ENCODE measurements at places on chromosomes 1 and 21.

DNA sequence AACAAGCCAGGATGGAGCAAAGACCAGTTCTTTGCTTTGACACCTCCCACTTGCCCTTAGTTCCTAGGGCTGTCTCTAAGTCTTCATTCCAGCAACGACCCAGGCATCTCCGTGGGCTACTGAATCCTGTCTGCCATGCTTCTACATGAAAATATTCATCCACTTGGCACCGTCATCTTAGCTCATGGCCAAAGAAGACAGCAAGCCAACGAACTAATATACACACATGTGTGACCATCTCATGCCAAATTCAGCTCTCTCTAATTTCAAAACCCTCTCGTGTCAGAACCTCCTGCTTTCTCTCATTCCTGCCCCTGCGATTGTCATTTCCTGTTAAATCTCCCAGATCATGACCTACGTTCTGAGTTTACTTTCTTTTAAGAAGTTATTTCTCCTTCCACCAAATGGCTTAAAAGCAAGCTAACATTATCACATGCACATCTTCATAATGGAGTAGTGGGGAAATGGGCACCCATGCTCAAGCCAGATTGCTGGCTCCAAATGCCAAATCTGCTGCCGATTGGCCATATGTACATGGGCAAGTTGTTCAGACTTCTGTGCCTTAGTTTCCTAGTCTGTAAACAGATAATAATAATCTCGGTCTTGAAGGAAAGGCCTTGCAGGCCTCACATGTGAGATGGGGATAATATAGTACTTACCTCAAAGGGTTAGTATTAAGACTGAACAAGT, 373.4 kb downstream of the USH2A start:
- H3K27ac ChIP-seq = no peak overlapping the region
- H3K36me3 ChIP-seq = no peaks in the 10 kb centered on the region
- no peak for DNase-seq
- H3K4me1 ChIP-seq = peaks cover 11% of the 10 kb centered on the region
- no peak overlapping the region for H3K4me3 ChIP-seq

DNA sequence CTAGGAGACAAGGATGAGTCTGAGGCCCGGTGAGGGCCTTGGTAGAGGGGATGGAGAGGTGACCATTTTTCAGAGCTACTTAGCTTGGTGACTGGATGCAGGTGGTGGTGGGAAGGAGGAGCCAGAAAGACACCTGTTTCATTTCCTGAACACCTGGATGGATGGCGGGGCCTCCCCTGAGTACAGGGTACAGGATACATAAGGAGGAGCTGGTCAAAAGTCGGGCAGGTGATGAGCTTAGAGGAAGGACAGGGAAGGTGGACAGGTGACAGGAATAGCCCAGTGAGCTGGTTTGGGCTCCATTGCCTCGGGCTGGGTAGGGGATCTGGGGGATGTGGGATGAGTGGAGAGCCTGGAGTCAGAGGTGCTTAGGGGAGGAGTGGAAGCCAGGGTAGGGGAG, 6.3 kb downstream of the FAAH start:
- peaks cover 19% of the 10 kb centered on the region for H3K27me3 ChIP-seq
- no peak overlapping the region for H3K27ac ChIP-seq
- H3K4me3 ChIP-seq = no peak overlapping the region

GRCh38 chr21:33380483-33380998, 22.7 kb upstream of the IFNGR2 start:
- no peaks in the 10 kb centered on the region for H3K36me3 ChIP-seq
- H3K27ac ChIP-seq = peak overlapping the region; percentile 92
- no peak overlapping the region for H3K4me3 ChIP-seq
- peak; percentile 93 for DNase-seq

GRCh38 chr1:71839876-71840275, 442.5 kb downstream of the NEGR1 start:
- DNase-seq = no peak
- no peak overlapping the region for H3K4me3 ChIP-seq
- no peaks in the 10 kb centered on the region for H3K4me1 ChIP-seq
- no peaks in the 10 kb centered on the region for H3K36me3 ChIP-seq
- no peaks in the 10 kb centered on the region for H3K27me3 ChIP-seq

GRCh38 chr1:14538335-14538734, 60.1 kb upstream of the KAZN start:
- H3K4me1 ChIP-seq = no peaks in the 10 kb centered on the region
- no peak overlapping the region for H3K27ac ChIP-seq
- H3K36me3 ChIP-seq = no peaks in the 10 kb centered on the region
- no peak for DNase-seq
- no peak overlapping the region for H3K4me3 ChIP-seq

GRCh38 chr21:33938381-33938780, 22.8 kb upstream of the ATP5PO start:
- no peaks in the 10 kb centered on the region for H3K27me3 ChIP-seq
- H3K27ac ChIP-seq = no peak overlapping the region
- DNase-seq = no peak
- H3K36me3 ChIP-seq = no peaks in the 10 kb centered on the region
- no peak overlapping the region for H3K4me3 ChIP-seq
- H3K4me1 ChIP-seq = peaks cover 8% of the 10 kb centered on the region

- no peak overlapping the region for H3K4me3 ChIP-seq
- H3K27ac ChIP-seq = no peak overlapping the region
- peaks cover 12% of the 10 kb centered on the region for H3K4me1 ChIP-seq
- DNase-seq = peak; percentile 17
- no peaks in the 10 kb centered on the region for H3K36me3 ChIP-seq
These were observed 5.2 kb downstream of the SUSD4 start for GRCh38 chr1:223358826-223359225.

- H3K4me1 ChIP-seq = no peaks in the 10 kb centered on the region
- DNase-seq = no peak
- no peaks in the 10 kb centered on the region for H3K36me3 ChIP-seq
- no peak overlapping the region for H3K4me3 ChIP-seq
- H3K27me3 ChIP-seq = no peaks in the 10 kb centered on the region
- H3K27ac ChIP-seq = no peak overlapping the region
These were observed 177.2 kb upstream of the C8B start for GRCh38 chr1:57142999-57143398.

- H3K4me1 ChIP-seq = peaks cover 35% of the 10 kb centered on the region
- DNase-seq = no peak
- no peak overlapping the region for H3K4me3 ChIP-seq
- peak overlapping the region; percentile 62 for H3K27ac ChIP-seq
- no peaks in the 10 kb centered on the region for H3K27me3 ChIP-seq
These were observed 86.9 kb downstream of the NAV1 start for GRCh38 chr1:201625851-201626251.

DNA sequence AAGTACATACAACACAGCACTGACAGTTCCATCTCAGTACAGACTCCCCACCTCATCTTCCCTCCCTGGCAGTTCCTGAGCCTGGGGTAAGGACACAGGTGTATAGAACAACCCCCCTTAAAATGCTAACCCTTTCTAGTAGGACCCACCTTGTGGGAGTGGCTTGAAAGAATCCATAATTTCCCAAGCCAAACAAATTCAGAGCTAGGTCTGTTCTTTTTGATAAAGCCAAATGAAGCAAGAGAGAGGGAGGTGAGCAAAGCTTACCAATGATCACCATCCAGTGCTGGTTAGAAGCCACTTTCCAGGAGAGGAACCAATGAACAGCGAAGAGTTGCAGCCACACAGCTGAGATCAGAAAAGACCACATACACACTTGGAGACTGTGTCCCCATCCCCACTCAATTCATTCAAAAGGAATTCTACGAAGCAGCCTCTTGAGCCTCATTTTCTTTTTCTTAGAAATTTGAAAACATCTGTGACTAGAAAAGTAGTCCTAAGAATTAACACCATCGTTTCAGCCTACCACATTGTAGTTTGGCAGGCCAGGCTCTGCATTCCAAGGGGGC, 9.2 kb downstream of the UBE2Q1 start:
- H3K27ac ChIP-seq = no peak overlapping the region
- peaks cover 4% of the 10 kb centered on the region for H3K4me1 ChIP-seq
- peaks cover 44% of the 10 kb centered on the region for H3K36me3 ChIP-seq
- H3K27me3 ChIP-seq = peaks cover 6% of the 10 kb centered on the region
- DNase-seq = no peak
- no peak overlapping the region for H3K4me3 ChIP-seq

DNA sequence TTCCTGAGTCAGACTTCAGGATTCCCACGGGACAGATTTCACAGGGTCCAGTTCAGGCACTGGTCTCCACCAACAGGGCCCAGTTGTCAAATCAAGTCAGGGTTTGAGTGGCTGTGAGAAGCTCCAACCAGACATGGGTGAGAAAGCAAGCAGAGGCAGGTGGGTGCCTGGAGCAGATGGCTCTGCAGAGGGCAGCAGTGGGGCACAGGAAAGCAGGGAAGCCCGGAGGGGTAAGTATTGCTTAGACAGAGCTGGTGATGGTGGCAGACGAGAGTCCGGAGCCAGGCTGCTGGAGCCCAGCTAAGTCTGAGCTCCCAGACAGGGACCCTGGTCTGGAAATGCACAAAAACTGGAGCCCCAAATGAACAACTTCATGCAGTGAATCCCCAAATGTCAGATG, 40.4 kb downstream of the RIMS3 start:
- H3K27me3 ChIP-seq = no peaks in the 10 kb centered on the region
- no peaks in the 10 kb centered on the region for H3K36me3 ChIP-seq
- no peak overlapping the region for H3K4me3 ChIP-seq
- DNase-seq = no peak
- H3K4me1 ChIP-seq = peaks cover 7% of the 10 kb centered on the region
- H3K27ac ChIP-seq = no peak overlapping the region

GRCh38 chr1:66505671-66506392, 28.1 kb upstream of the SGIP1 start:
- H3K4me1 ChIP-seq = no peaks in the 10 kb centered on the region
- H3K36me3 ChIP-seq = no peaks in the 10 kb centered on the region
- no peaks in the 10 kb centered on the region for H3K27me3 ChIP-seq
- H3K4me3 ChIP-seq = no peak overlapping the region

- DNase-seq = no peak
- no peak overlapping the region for H3K27ac ChIP-seq
- H3K4me1 ChIP-seq = peaks cover 28% of the 10 kb centered on the region
- no peaks in the 10 kb centered on the region for H3K36me3 ChIP-seq
- no peak overlapping the region for H3K4me3 ChIP-seq
These were observed 45.1 kb upstream of the GUCA2A start for GRCh38 chr1:42209526-42210251.

DNA sequence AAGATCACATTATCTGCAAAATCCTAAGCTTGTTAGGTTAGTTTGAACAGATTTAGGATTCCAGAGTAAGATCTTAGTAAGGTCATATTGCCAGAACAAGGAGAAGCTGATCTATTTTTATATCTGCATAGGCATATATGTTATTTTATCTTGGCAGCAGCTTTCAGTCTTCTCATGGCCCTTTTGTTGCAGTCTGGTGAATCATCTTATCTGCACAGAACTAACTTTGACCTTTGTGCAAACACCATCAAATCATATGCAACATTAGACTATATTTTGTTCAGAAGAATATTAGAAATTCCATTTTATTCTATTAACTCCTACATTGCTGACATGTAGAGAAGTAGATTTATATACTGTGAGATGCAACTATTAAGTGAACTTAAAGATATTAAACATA, 107.3 kb downstream of the CLEC20A start:
- no peak overlapping the region for H3K4me3 ChIP-seq
- H3K4me1 ChIP-seq = peaks cover 14% of the 10 kb centered on the region
- no peak overlapping the region for H3K27ac ChIP-seq
- no peak for DNase-seq

GRCh38 chr1:27233667-27234048, 774 bp upstream of the WDTC1 start:
- H3K27me3 ChIP-seq = no peaks in the 10 kb centered on the region
- no peak overlapping the region for H3K27ac ChIP-seq
- DNase-seq = no peak
- H3K4me1 ChIP-seq = peaks cover 13% of the 10 kb centered on the region

DNA sequence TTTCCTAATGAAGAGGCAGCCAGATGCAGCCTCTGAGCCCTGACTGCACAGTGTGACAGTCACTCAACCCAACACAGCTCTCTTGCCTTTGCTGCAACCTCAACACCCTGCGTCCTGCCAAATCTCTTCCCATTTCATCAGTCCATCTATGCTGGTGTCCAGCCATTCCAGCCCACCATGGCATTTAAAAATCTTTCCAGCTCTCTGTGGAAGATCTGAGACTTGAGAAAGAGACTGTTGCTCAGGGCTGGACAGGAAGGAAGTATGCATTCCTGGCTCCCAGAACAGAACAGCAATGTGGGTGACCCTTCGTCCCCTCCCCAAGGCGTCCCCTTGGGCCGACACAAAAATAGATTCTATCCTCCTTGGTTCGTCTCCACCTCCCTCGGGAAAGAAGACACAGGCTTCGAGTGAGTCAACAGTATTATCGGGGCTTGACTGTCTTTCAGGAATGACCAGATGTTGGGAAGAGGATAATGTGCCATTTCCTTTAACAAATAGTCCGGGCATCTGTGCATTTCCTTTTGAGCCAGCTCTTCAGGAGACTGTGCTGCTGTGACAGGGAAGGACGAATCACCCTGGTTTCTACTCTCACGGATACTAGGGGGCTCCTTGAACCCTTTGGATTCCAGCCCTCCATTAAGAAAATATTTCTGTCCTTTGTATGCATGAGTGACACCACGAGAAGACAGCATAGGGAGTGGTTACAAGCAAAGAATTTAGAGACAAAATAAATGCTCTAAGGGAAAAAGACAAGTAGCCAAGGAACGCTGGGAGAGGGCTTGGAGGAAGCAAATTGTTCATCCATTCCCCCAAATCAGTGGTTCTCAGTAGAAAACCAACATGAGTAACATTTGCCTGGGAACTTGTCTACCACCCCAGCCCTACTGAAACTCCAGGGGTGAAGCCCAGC, 111.4 kb upstream of the CDC42BPA start:
- peaks cover 29% of the 10 kb centered on the region for H3K4me1 ChIP-seq
- H3K4me3 ChIP-seq = no peak overlapping the region
- no peaks in the 10 kb centered on the region for H3K36me3 ChIP-seq
- DNase-seq = peak; percentile 42
- no peak overlapping the region for H3K27ac ChIP-seq
- H3K27me3 ChIP-seq = no peaks in the 10 kb centered on the region

GRCh38 chr21:25031750-25032149, 575.5 kb downstream of the MRPL39 start:
- H3K4me1 ChIP-seq = no peaks in the 10 kb centered on the region
- no peak overlapping the region for H3K4me3 ChIP-seq
- H3K27ac ChIP-seq = no peak overlapping the region
- H3K27me3 ChIP-seq = no peaks in the 10 kb centered on the region

GRCh38 chr21:42833859-42834725, 45.2 kb downstream of the WDR4 start:
- no peak overlapping the region for H3K27ac ChIP-seq
- no peaks in the 10 kb centered on the region for H3K4me1 ChIP-seq
- H3K36me3 ChIP-seq = no peaks in the 10 kb centered on the region
- no peak overlapping the region for H3K4me3 ChIP-seq
- DNase-seq = no peak

DNA sequence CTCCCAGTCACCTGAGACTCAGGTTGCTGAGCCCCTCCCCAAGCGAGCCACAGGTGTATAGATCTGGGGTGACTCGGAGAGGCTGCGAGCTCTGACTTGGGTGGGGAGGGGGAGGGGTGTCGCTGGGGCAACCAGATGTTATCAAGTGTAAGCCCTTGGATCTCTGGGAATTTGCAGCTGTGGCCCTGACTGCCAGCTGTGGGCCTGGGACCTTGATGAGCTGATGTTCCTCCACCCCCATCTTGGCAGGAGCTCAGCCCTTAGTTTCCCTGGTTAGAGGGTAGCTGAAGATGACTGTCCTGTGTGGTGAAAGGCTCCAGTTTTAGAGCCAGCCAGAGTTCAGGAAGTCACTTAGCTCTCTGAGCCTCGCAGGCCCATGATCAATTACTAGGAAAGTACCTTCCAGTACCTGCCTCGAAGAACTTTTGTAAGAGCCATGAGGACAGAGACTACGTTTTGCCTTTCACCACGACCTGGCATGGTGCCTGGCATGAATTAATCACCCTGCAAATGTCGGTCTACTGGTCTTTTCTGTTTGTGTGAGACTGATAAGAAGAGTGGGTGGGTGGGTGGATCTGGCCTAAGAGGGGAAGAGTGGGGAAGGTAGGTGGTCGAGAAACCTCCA, 55.8 kb downstream of the YARS1 start:
- H3K27ac ChIP-seq = peak overlapping the region; percentile 82
- H3K4me3 ChIP-seq = no peak overlapping the region
- no peaks in the 10 kb centered on the region for H3K27me3 ChIP-seq
- DNase-seq = peak; percentile 87
- no peaks in the 10 kb centered on the region for H3K36me3 ChIP-seq
- peaks cover 40% of the 10 kb centered on the region for H3K4me1 ChIP-seq

All from astrocyte (in vitro differentiated cells and primary cell).